ENCODE measurements at places on chromosomes 6 and 20.

DNA sequence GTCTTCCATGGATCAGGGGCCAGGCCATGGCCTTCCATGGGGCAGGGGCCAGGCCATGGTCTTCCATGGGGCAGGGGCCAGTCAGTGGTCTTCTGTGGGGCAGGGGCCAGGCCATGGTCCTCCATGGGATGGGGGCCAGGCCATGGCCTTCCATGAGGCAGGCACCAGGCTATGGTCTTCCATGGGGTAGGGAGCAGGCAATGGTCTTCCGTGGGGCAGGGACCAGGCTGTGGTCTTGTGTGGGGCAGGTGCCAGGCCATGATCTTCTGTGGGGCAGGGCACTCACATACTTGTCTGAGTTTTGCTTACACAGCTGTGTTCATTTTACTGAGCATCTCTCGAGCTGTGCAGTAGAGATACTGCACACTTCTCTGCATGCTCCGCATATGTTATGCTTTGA lies 57.3 kb upstream of the THBS2 start:
- DNase-seq, result no peak

DNA sequence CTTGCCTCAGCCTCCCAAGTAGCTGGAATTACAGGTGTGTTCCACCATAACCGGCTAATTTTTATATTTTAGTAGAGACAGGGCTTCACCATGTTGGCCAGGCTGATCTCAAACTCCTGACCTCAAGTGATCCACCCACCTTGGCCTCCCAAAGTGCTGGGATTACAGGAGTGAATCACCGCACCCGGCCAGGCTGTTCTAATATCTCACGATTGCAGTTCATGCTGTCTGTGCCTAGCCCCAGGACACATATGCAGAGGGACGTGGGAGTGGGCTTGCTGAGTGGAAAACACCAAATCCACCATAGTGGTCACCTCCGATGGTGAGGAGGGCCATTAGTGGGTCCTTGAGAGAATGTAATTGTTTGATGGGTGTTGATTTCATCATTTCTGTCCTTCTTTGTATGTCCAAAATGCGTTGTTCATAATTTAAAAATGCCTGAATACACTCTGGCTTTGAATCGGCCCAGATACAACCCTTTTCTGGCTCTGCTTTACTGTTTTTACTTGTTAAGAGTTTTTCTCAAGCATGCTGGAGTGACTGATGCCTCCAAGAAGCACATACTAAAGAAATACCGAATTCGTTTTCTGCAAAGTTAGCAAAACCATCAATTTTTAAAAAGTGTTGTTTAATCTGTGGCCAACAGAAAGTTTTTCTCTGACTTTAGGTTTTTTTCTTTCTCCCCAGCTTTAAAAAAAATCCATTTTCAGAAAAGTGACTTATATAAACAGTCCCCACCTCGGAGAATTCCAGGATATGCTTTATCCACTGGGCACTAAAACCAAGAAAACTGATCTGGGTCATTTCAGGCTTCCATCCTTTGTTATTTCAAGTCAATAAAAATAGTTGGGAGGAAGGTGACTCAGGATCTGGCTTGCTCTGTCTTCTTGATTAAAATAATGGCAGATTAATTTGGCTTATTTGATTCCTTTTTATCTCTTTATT lies 18.8 kb upstream of the RALGAPA2 start:
- no peak for DNase-seq

DNA sequence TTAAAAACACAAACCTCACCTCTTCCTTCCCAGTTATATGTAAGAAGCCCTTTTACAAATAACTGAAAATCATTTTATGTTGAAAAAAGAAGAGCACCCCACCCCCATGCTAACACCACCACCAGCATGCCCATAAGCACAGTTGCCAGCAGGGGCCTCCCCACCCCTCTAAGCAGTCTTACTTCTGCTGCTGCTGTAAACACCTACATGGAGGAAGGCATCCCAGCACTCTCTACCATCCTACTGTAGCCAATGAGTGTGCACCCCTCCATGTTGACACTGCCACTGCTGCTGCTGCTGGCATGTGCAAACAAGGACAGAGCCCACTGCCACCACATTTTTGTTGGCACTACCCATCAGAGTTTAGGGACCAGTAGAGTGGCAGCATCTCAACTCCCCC lies 49.6 kb upstream of the PHIP start:
- no peak for DNase-seq

- DNase-seq, result no peak
These were observed 8.3 kb upstream of the CEBPB start for GRCh38 chr20:50182346-50182745.

GRCh38 chr6:87905101-87905641 lies 142.5 kb upstream of the SPACA1 start:
- DNase-seq, result no peak

GRCh38 chr20:44657875-44658274 lies 6.4 kb upstream of the ADA start:
- DNase-seq, result no peak

- peak; percentile 78 for DNase-seq
These were observed 29.0 kb downstream of the MOCS3 start for GRCh38 chr20:50987493-50988210.

DNA sequence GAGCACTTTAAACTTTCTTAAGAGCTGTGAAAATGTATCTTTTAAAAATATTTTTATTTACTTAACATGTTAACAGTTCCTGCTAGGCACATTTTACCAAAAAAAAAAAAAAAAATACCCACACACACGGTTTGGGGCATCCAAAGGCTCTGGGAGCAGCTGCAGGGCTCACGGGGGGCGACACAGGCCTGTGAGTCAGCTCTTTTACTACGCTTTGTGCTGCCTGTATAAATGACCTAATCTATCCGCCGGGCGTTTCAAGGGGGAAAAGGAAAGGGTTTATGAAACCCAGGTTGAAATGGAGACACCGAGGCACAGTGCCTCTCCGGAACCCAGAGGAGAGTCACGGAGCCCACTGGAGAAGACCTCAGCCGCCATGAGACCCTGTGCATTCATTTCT lies 40.4 kb downstream of the DLL1 start:
- no peak for DNase-seq

DNA sequence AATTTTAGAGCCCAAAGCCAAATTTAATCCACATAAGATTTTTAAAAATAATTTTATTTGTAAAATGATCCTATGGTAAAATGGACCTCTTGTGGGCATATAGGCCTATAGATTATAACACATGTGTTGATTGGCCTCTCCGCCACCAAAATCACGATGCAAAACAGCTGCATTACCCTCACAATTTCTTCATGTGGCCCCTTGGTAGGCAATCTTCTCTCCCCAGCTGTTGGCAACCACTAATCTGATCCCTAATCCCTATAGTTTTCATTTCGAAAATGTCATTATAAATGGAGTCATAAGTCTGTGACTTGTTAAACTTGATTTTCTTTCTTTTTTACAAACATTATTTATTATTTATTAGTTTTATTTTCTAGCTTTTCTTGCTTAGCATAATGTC lies 263.9 kb upstream of the SULF2 start:
- no peak for DNase-seq

GRCh38 chr20:53964067-53964466 lies 106.3 kb downstream of the BCAS1 start:
- no peak for DNase-seq

GRCh38 chr20:38177201-38177600 lies 12.1 kb upstream of the TGM2 start:
- no peak for DNase-seq

DNA sequence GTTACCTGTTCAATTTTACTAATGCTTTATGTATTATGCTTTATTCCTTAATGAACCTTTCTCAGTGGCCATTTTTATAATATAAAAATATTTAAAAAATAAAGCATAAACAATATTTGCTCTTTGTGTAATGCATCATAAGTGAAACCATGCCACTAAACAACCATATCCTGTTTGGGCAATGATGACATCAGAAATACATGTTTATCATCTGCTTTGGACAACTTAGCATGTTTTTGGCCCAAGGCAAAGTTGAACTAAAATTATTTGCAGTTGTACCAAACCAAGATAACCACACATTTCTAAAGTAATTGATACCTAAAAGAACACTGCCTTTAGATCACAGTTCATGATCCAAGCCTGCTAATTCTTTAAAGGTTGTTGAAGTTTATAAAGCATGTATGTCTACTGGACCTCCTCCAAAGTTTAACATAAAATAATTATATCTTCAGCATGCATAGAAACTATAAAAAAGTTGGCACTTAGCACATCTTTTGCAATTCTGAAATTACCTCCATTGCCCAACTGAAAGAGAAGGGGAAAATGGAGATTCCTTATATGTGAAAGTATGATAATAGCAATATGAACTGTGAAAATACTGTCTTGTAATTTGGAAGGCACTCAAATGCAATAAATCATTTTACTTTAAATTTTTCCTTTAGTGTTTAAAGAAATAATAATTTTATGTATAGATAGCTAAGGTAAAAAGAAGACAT lies 325.6 kb upstream of the RUNX2 start:
- DNase-seq, result peak; percentile 18

- no peak for DNase-seq
These were observed 23.1 kb downstream of the ENPP3 start for GRCh38 chr6:131660195-131660594.

All from CD4-positive, alpha-beta T cell treated with Interleukin-21 for 1 hour (primary cell).